Brain (organoid and tissue), 16 donors: ENCODE measurements at places on chromosomes 11 and 22.
A peak's percentile ranks its signal among the peaks of the same experiment; 100 is the strongest.

DNA sequence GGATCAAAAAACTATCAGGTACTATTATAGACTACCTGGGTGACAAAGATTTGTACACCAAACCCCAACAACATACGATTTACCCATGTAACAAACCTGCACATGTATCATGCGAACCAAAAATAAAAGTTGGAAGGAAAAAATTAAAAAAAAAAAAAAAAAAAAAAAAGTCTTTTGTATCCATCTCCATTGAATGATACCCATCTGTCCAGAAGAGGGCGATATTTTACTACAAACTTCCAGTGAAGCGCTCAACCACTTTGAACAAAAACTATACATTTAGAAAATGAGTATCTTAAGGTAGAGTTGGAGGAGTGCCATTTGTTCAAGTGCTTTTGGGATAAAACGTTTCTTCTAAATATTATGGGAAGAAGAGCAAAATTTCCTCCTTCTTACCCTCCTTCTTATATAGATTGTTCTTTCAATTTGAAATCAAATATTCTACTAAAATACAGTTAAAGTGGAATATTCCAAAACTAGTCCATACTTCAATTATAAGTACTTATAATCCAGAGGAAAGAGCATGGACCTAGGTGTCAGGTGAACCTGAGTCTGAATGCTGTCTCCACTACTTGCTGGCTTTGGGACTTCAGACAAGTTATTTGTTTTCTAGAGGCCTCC is 23.3 kb downstream of the ARL14EP start:
- DNase-seq: peak; percentile 92

GRCh38 chr11:20102397-20102796 is 57.9 kb downstream of the DBX1 start:
- DNase-seq: peak; percentile 36

GRCh38 chr22:38953577-38954413 is 3.6 kb upstream of the APOBEC3A start:
- DNase-seq: no peak

GRCh38 chr22:29701155-29701999 is 18.4 kb upstream of the CABP7 start:
- DNase-seq: no peak

- no peak for DNase-seq
These were observed 97.2 kb downstream of the PIWIL4 start for GRCh38 chr11:94664346-94664745.

DNA sequence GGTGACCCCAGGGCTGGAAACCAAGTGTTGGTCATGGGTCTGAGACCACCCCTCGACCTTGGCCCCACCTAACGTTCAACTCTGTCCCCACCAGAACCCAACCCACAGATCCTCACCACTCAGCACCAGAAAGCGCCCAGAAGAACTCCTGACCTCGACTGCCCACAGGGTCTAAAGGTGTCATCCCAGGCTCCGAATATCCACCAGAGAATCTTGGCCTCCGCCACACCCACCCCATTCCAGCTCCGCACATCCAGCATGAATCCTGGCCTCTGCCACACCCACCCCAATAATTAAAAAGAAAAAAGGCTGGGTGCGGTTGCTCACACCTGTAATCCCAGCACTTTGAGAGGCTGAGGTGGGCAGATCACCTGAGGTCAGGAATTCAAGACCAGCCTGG is 1.3 kb downstream of the CERK start:
- DNase-seq: no peak
